GM12878 (cell line): ENCODE measurements at places on chromosomes 5 and 9. TPM values are rescaled to one million over a fixed set of nuclear protein-coding genes. Genes with fewer than 3 reads are reported as not detected.

Gene CDH9
- not detected in 2 replicates for total RNA-seq

Gene TRIM7
- 0.38 and 0.96 TPM in 2 replicates for total RNA-seq

Gene SV2C
- 1.1 TPM in 2 replicates for total RNA-seq

Gene IFNA2
- 0.26 TPM in 1 of 2 replicates, not detected in the other for total RNA-seq

Gene TPPP
- total RNA-seq: 0.03 TPM in 1 of 2 replicates, not detected in the other

Gene SLC22A4
- 0.13 and 0.21 TPM in 2 replicates for total RNA-seq

Gene SNCAIP
- total RNA-seq: 0.27 and 0.31 TPM in 2 replicates

Gene RNF183
- not detected in 2 replicates for total RNA-seq

Gene GPX3
- 0.38 and 0.45 TPM in 2 replicates for total RNA-seq

Gene ARHGEF28
- total RNA-seq: 0.15 and 0.19 TPM in 2 replicates

Gene FGF18
- not detected in 2 replicates for total RNA-seq

Gene ITGA1
- 0.26 and 0.40 TPM in 2 replicates for total RNA-seq

Gene TMC1
- total RNA-seq: 0.23 TPM in 1 of 2 replicates, not detected in the other

Gene PCDHGA3
- 0.08 and 0.10 TPM in 2 replicates for total RNA-seq

Gene LPCAT1
- 109 TPM in 2 replicates for total RNA-seq

Gene MRRF
- total RNA-seq: 55.7 and 64.8 TPM in 2 replicates
